ENCODE measurements at places on chromosomes 3 and 15. TPM values are rescaled to one million over a fixed set of nuclear protein-coding genes. Genes with fewer than 3 reads are reported as not detected.

Gene FAM227B
- 6.5 TPM for total RNA-seq

Gene BDH1
- total RNA-seq: 27.2 TPM

Gene WDR93
- not detected for total RNA-seq

Gene PLSCR2
- total RNA-seq: not detected

- H3K36me3 ChIP-seq: no peaks in the 10 kb centered on the region
- H3K27ac ChIP-seq: no peak overlapping the region
- H3K27me3 ChIP-seq: no peaks in the 10 kb centered on the region
- no peak for DNase-seq
- H3K4me3 ChIP-seq: no peak overlapping the region
- H3K4me1 ChIP-seq: no peaks in the 10 kb centered on the region
Observed at GRCh38 chr15:68354923-68355322, 77.0 kb downstream of the ITGA11 start.

DNA sequence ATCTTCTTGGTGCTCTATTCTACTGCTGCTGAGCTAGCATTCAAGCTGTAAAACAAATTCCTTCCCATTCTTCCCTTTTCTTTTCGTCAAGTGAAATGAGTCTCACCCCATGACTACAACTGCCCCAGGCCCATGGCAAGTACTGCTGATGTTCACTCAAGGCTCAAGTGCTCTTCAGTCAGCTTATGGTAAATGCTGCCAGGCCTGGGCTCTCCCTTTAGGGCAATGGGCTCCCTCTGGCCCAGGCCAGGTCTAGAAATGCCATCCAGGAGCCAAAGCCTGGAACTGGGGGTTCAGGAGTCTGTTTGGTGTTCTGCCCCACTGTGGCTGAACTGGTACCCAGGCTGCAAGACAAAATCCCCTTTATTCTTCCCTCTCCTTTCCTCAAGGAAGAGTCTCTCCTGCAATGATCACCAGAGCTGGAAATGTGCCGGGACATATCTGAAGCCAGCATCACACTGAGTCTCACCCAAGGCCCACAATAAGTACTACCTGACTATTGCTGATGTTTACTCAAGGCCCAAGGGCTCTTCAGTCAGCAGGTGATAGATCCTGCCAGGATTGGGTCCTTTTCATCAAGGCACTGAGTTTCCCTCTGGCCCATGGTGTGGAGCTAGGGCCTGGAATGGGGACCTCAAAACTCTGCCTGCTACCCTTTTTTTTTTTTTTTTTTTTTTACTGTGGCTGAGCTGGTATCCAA lies 205.0 kb upstream of the STAC start:
- H3K27ac ChIP-seq: no peak overlapping the region
- H3K4me1 ChIP-seq: peaks cover 11% of the 10 kb centered on the region
- DNase-seq: no peak
- no peak overlapping the region for H3K4me3 ChIP-seq
- no peaks in the 10 kb centered on the region for H3K27me3 ChIP-seq
- no peaks in the 10 kb centered on the region for H3K36me3 ChIP-seq

- H3K36me3 ChIP-seq: no peaks in the 10 kb centered on the region
- H3K4me3 ChIP-seq: no peak overlapping the region
- no peaks in the 10 kb centered on the region for H3K27me3 ChIP-seq
- H3K27ac ChIP-seq: no peak overlapping the region
- no peak for DNase-seq
- peaks cover 1% of the 10 kb centered on the region for H3K4me1 ChIP-seq
Observed at GRCh38 chr15:68693071-68693470, 114.3 kb downstream of the CORO2B start.

GRCh38 chr3:8143186-8143585 lies 358.4 kb upstream of the LMCD1 start:
- no peaks in the 10 kb centered on the region for H3K27me3 ChIP-seq
- no peaks in the 10 kb centered on the region for H3K36me3 ChIP-seq
- no peak for DNase-seq
- H3K27ac ChIP-seq: no peak overlapping the region
- no peaks in the 10 kb centered on the region for H3K4me1 ChIP-seq

GRCh38 chr3:106104078-106104477 lies 235.3 kb upstream of the CBLB start:
- DNase-seq: no peak
- H3K36me3 ChIP-seq: no peaks in the 10 kb centered on the region
- H3K4me1 ChIP-seq: no peaks in the 10 kb centered on the region
- H3K27me3 ChIP-seq: no peaks in the 10 kb centered on the region

GRCh38 chr3:188486126-188486525 lies 332.2 kb downstream of the LPP start:
- no peak overlapping the region for H3K27ac ChIP-seq
- no peaks in the 10 kb centered on the region for H3K36me3 ChIP-seq
- no peaks in the 10 kb centered on the region for H3K4me1 ChIP-seq
- H3K27me3 ChIP-seq: no peaks in the 10 kb centered on the region

DNA sequence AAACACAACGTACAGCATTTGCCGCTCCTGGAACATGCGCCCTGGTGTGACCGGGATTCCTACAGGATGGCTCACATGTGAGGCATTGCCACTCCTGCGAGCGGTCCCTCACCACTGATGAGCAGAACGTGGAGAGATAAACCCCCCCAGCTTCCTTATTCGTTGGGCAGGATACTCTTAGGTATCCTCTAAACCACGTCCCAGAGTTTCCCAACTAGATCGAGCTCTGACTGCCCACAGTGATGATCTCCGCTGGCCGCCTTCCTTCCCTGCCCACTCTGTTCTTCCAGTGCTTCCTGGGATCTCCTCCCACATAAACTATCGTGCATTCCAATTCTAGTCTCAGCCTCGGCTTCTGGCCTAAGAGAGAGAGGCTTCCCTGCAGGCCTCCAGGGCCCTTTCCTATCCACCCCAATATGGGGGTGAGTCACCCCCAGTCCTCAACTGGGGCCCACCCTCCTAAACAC lies 91.8 kb downstream of the TOP2B start:
- H3K27ac ChIP-seq: no peak overlapping the region
- no peak for DNase-seq
- no peaks in the 10 kb centered on the region for H3K4me1 ChIP-seq
- no peak overlapping the region for H3K4me3 ChIP-seq
- H3K27me3 ChIP-seq: no peaks in the 10 kb centered on the region

GRCh38 chr3:155423526-155424322 lies 130.2 kb upstream of the STRIT1 start:
- no peaks in the 10 kb centered on the region for H3K27me3 ChIP-seq
- DNase-seq: no peak
- H3K4me1 ChIP-seq: peaks cover 9% of the 10 kb centered on the region
- H3K4me3 ChIP-seq: no peak overlapping the region

- H3K27ac ChIP-seq: no peak overlapping the region
- H3K4me1 ChIP-seq: no peaks in the 10 kb centered on the region
- no peak for DNase-seq
- H3K27me3 ChIP-seq: no peaks in the 10 kb centered on the region
Observed at GRCh38 chr3:66565301-66565700, 64.5 kb upstream of the LRIG1 start.

GRCh38 chr15:87579537-87579936 lies 677.0 kb downstream of the NTRK3 start:
- H3K27me3 ChIP-seq: no peaks in the 10 kb centered on the region
- H3K4me1 ChIP-seq: no peaks in the 10 kb centered on the region
- no peak for DNase-seq
- H3K4me3 ChIP-seq: no peak overlapping the region
